ENCODE measurements at places on chromosomes 6 and 20. TPM values are rescaled to one million over a fixed set of nuclear protein-coding genes. Genes with fewer than 3 reads are reported as not detected.

Gene LAMA2
- total RNA-seq: 43.4 TPM

Gene DEFB124
- 3.3 TPM for total RNA-seq

Gene CST7
- 1.6 TPM for total RNA-seq

Gene C6orf52
- 1.8 TPM for total RNA-seq

Gene MUC22
- total RNA-seq: not detected

Gene HLA-DRA
- 297 TPM for total RNA-seq

Gene MRPS26
- total RNA-seq: 49.6 TPM

Gene PI16
- total RNA-seq: 15.4 TPM

Gene FKBP1C
- not detected for total RNA-seq

Measured in ureter (tissue), 1 donor.